ENCODE measurements at places on chromosomes 3 and 15.

GRCh38 chr3:183148056-183148455 is 14.5 kb downstream of the LAMP3 start:
- no peak for DNase-seq

- no peak for DNase-seq
These were observed 22.6 kb upstream of the ADGRG7 start for GRCh38 chr3:100586832-100587231.

GRCh38 chr3:186352369-186352768 is 9.7 kb downstream of the DGKG start:
- DNase-seq, result no peak

- no peak for DNase-seq
These were observed 40.5 kb downstream of the COL8A1 start for GRCh38 chr3:99678896-99679295.

DNA sequence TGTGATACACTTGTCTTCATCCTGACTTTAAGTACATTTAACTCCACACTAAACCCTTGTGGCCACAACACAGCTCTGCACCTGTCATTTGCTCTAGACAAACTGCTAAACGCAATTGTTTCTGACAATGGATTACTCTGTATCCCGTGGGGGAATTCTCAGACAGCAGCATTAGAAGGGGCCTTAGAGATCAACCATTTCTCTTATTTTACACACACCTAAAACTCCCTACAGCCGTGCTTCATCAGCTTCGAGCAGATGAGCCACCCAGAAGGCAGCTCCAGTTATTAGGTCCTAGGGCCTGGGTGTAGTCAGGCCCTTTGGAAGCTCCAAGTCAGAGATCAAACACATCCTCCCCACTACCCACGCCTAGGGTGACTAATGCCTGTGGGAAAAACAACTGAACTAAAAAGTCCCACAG is 1.3 kb upstream of the IL12A start:
- no peak for DNase-seq

- DNase-seq, result no peak
These were observed 126.9 kb upstream of the STRIT1 start for GRCh38 chr3:155420406-155420805.
